ENCODE measurements at places on chromosomes 1 and 21.

DNA sequence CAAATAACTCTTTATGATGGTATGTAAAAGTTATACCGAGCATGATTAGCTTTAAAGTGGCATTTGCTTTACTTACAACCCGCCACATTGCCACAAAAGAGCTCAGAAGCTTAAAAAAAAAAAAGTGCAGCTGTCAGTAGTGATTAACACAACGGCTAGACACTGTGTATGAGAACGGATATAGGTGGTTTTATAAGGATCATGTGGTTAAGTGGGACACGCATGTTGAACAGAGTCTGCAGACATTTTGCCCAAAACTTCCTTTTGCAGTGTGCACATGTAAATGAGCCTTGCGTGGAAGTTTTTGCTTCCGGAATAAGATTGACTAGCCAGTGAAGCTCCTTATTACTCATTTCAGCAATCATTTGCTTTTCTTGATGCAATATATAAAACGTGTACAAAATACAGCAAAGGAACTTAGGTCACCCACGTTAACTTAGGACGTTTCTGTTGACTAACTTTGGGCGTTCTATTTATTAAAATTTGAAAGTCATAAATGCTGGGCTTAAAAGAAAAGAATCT is 58.7 kb upstream of the RGS1 start:
- DNase-seq = no peak

DNA sequence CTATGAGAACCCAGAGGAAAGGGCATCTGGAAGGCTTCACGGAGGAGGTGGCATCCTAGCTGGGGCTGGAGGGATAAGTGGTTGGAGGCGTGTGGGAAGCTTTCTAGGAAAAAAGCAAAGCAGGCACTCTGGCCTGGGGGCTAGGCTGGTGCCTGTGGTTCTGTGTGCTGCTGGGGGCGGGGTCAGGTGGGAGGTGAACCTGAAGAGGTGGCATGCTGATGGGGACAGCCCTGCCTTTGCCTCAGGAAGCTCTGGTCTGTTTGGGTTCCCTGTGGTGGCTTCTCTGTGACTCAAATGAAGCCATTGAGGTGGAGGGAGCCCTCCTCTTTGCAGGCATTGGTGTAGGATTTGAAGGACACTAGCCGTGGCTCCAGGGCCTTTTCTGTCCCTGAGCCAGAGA is 221.6 kb upstream of the POU3F1 start:
- DNase-seq = no peak

DNA sequence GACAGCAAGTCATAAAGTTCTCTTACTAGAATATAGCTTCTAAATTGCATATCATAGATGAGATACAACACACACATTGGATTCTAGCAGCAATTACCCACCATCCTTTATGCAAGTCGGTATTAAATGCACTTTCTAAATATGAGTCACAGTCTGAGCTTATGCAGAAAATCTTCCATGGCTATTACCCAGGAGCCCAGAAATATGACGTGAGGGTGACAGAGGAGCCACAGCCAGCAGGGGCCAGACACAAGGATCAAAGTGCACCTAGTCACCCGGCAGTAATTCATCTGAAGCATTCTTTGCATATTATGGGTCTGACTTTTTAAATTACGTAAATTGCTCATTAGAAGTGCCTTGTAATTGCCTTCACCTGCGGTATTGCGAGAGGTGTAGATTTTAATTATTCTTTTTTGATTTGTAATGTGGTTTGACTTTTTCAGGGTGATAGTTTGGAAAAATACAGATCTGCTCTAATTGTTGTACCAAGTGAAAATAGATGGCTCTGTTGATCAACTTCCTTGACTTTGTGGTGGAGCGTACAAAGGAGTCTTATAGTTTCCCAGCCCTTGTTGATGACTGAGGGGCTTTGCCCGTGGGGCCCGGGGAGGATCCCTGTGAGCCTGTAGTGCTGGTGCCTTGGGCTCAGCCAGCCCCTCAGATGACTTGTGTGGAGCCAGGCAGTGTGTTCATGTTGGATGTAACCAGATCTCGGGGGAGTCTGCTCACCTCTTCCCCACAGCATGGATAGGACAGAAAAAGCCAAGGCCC is 470.0 kb upstream of the VAMP3 start:
- DNase-seq = peak; percentile 58

DNA sequence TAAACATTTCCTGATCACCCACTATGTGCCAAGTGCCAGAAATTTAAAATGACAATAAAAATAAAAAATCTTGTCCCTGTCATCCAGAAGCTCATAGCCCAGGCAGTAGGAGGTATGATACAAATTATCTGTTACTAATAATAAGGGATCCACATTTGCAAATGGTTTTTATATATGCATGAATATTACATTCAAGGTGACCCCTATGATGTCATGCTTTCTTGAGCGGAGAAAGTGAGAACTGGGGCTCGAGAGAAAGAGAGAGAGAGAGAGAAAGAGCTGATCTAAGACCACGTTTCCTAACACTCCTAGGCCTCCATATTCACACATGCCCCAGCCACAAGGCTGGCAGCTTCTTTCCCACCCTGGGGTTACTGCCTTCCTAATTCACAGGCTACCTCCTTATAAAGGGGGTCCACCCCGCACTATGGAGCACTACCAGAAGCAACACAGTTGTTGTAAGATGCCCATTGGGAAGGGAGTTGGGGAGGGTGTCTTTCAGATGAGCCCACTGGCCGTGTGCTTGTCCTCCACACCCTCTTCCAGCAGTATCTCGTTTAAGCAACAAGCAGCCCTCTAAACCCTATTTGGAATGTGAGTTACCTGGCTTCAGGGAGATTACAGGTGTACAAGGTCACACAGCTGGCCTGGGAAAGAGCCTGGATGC is 28.8 kb upstream of the LRRN2 start:
- DNase-seq = no peak

GRCh38 chr21:44927259-44927586 is 6.5 kb upstream of the ITGB2 start:
- no peak for DNase-seq

DNA sequence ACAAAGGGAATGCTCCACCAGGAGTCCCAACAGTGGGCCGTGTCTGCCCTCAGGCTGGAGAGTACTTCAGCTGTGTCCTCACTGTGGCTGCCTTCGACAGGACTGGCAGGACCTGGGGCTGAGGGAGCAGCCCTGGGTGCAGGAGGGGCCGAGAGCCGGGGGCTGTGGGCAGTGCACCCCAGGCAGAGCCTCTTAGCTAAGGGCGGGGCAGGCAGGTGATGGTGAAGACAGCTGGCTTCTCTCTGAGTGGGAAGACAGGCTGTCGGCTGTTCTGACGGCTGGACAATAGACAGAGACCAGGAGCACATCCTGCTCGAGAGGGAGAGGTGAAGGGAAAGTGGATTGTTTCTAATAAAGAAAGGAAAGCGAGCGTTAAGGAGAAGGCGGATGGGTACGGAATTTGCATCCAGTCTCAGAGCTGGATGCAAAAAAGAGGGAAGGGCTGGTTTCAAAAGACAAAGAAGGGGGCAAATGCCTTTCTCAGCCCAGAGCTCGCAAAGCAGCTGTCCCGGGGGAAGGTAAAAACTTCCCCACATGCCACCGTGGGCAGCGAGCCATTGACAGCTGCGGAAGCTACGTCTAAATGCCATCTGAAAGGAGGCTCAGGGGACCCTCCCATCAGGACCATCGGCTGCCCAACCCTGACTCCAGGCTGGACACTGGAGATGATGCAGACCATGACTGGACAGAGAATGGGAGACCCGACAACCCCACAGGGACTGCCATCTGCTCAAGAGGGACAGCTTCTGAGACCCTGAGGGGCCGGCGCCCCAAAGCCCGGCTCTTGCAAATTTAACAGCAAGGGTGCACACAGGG is 92.0 kb downstream of the STUM start:
- DNase-seq = no peak

- no peak for DNase-seq
These were observed 65.2 kb upstream of the EPS8L3 start for GRCh38 chr1:109828756-109829505.

GRCh38 chr1:155277902-155278688 is 832 bp downstream of the HCN3 start:
- DNase-seq = peak; percentile 51

- DNase-seq = no peak
These were observed 13.4 kb downstream of the BCAN start for GRCh38 chr1:156655151-156655903.

- no peak for DNase-seq
These were observed 8.1 kb downstream of the ZNF281 start for GRCh38 chr1:200401708-200402107.

DNA sequence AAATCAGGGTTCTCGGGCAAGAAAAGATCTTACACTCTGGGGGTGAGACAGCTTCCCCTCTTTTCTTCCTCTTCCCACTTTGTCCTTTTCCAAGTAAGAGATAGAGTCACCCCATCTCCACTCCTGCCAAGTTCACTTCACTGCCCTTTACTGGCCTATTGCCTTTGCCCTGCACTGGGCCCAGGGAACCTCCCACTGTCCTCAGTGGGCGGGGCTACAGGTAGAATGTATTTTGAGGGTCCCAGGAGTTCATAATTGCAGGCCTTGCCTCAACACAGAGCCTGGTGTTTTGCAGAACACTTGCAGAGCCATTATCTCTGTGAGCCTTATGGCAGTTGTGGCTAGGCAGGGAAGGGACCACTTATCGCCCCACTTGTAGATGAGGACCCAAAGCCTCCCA is 3.3 kb downstream of the AMPD2 start:
- no peak for DNase-seq

GRCh38 chr1:147384804-147385203 is 142.3 kb downstream of the CHD1L start:
- no peak for DNase-seq

Data from HepG2 (cell line).